ENCODE measurements at places on chromosomes 1 and 21. TPM values are rescaled to one million over a fixed set of nuclear protein-coding genes. Genes with fewer than 3 reads are reported as not detected.

HHIPL2 gene
- total RNA-seq: 0.19 TPM

USH2A gene
- total RNA-seq: under 0.01 TPM

MEX3A gene
- total RNA-seq: 0.50 TPM

NCDN gene
- total RNA-seq: 23.3 TPM

FAM72A gene
- total RNA-seq: 4.4 TPM

C1orf141 gene
- total RNA-seq: not detected

TMPRSS2 gene
- not detected for total RNA-seq

NFASC gene
- 15.7 TPM for total RNA-seq

NDUFV3 gene
- 47.4 TPM for total RNA-seq

AHDC1 gene
- 10.0 TPM for total RNA-seq

SPRR5 gene
- total RNA-seq: not detected

LORICRIN gene
- total RNA-seq: not detected

KDM5B gene
- 49.5 TPM for total RNA-seq

ODF2L gene
- 20.6 TPM for total RNA-seq

S100A1 gene
- not detected for total RNA-seq

NID1 gene
- 49.8 TPM for total RNA-seq

PTGFR gene
- 37.7 TPM for total RNA-seq

S100A5 gene
- total RNA-seq: 0.26 TPM

SAMD13 gene
- 1.1 TPM for total RNA-seq

TSTD1 gene
- total RNA-seq: 12.3 TPM

TCHHL1 gene
- not detected for total RNA-seq

FAM163A gene
- not detected for total RNA-seq

FCRL3 gene
- not detected for total RNA-seq

PIK3C2B gene
- 4.8 TPM for total RNA-seq

ACTRT2 gene
- not detected for total RNA-seq

ITGB2 gene
- 0.06 TPM for total RNA-seq

SLFNL1 gene
- total RNA-seq: 0.26 TPM

ISG20L2 gene
- 7.8 TPM for total RNA-seq

TNFRSF1B gene
- 6.7 TPM for total RNA-seq

PLA2G5 gene
- 3.9 TPM for total RNA-seq

C8B gene
- not detected for total RNA-seq

CNKSR1 gene
- total RNA-seq: 0.26 TPM

ETS2 gene
- total RNA-seq: 136 TPM

OR2L3 gene
- not detected for total RNA-seq

PLA2G2F gene
- not detected for total RNA-seq

RASAL2 gene
- 17.9 TPM for total RNA-seq

SEMA4A gene
- total RNA-seq: 6.8 TPM

FBXO42 gene
- total RNA-seq: 10.4 TPM

SELP gene
- total RNA-seq: 0.40 TPM

ANKRD34A gene
- 0.62 TPM for total RNA-seq

ANKRD35 gene
- 8.5 TPM for total RNA-seq

HTR6 gene
- 0.13 TPM for total RNA-seq

OPTC gene
- total RNA-seq: not detected

PLPPR4 gene
- 0.50 TPM for total RNA-seq

FALEC gene
- not detected for total RNA-seq

PSRC1 gene
- total RNA-seq: 8.6 TPM

PIAS3 gene
- 14.1 TPM for total RNA-seq

Measured in aortic smooth muscle cell (primary cell).